T1000 (cell line): ENCODE measurements at places on chromosomes 3 and 15.

DNA sequence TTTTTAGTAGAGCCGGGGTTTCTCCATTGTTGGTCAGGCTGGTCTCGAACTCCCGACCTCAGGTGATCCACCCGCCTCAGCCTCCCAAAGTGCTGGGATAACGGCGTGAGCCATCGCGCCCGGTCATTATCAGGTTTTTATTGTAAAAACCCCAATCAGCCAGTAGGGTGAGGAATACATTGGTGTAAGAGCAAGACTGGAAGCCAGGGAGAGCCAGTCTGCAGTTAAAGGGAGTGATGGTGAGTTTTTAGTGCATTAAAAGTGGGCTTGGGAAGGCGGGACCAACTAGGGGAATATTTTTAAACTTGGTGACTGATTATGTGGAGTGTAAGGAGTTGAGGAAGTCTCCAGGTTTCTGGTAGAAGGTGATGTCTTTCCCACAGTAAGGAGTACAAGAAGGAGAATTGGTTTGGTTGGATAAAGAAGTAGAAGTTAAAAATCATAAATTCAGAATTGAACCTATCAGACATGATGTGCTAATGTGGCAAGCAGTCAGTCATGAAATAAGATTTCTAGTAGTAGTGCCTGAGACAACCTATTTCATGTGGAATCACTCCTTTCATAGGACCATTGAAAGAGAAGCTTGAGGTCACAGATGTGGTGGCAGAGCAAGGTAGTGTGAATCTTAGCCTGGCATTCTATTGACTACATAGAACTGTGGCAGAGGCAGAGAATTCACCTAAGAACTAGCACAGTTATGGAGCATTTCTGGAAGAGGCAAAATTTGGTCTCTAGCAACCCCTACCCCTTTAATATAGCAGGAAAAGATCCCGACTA is 2.4 kb upstream of the DCBLD2 start:
- no peak for DNase-seq

DNA sequence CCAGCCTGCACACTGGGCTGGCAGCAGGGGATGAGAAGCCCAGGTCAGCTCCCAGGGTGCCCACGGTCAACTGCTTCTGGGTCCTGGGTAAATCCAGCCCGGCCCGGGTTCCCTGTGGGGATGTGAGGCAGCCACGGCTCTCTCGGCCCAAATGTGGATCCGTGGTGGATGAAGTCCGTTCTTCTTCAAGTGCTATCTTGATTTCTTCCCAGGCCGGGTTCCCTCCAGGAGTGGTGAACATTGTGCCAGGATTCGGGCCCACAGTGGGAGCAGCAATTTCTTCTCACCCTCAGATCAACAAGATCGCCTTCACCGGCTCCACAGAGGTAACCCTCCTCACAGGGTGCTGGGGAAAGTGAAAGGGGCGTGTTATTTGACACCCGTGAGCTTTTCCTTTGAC is 16.1 kb downstream of the ALDH1A3 start:
- no peak for DNase-seq

DNA sequence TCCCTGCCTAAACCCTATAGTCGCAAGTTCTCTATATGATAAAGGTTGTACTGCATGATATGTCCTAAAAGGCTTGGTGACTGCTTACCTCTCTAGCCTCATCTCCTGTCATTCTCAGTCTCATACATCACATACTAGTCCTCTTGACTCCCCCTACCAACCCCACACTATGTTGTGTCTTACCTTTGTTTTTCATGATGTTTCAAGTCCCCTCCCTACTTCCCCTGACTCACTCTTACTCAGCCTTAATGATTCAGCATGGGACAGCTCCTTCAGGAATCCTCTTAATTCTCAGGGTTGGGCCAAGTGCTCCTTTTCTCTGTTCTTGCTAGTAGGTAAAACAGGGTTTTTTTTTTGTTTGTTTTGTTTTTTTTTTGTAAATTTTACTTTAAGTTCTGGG is 49.6 kb downstream of the SLMAP start:
- DNase-seq: peak; percentile 35

DNA sequence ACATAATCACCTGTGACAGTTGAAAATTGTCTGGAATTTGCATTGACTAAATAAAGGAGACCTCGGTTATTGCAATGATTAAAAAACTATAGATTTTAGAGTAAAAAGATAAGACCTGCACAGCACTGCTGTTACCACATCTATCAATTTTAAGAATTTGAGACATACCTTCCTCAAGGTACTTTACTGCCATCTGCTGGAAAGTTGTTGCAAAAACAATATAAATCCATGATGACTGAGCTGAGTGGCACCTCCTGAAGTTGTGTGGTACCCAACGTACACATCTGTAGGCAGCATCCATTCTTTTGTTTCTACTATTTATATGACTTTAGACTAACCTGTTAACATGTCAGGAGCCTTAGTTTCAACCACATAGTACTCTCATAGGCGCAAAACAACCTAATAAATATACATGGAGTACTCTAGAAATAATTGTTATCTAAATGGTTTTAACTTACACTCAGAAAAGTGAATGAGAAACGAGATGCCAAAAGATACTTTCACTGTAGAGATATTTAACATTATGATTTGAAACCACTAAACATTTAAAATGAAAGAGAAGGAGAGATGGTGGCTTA is 106.7 kb downstream of the GHSR start:
- DNase-seq: no peak

DNA sequence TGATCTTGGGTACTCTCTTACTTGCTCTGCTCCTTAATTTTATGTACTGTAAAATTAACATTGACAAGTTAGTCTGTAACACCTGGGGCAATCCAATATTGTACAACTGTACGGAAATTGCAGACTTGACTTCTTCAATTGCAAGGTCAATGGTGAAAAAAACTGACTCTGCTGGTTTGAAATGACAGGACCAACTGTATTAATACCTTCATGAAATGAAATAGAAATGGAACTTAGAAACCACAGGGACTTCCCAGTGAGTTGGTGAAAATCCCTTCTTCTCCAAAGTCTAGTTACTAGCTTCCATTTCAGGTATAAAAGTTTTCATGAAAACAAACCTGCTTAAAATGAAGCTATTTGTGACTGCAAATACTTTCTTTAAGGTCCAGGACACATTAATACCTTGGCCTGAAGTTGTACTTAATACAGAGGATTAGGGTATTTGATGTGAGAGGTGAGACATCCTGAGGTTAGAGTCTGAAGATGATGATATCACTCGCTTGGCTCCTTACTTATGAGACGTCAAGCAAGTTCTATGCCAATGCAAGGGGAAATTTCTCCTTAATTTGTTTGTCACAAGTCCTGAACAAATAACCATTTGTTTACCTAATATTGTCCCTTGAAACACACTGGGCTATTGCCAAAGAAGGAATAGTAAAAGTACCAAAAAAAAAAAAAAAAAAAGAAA is 226.2 kb upstream of the TP63 start:
- no peak for DNase-seq
